ENCODE measurements at places on chromosomes 16 and 17.

DNA sequence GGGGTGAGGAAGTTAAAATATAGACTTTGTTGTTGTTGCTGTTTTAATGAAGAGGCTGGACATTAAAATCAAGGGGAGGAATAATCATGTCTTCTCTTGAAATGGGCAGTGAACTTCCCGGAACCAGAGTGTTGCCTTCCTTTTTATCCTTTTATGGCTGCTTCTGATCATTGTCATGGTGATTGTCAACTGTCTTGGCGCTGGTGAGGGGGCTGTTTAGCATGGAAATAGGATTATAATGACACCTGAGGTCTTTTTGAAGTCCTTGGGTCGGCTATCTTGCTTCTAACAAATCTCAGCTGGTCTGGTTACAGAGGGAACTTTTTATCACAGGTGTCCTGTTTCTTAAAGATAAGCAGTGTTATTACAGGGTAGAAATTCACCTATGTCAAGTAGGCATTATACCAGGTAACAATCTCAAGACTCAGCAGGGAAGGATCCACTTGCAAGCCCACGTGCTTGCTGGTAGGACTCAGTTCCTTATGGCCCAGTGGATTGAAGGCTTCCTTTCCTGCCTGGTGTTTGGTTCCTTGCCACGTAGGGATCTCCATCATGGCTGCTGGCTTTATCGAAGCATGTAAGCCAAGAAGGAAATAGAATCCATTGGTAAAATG, 349.3 kb downstream of the WWOX start:
- no peak for DNase-seq

GRCh38 chr16:49490321-49490705, 116.7 kb downstream of the C16orf78 start:
- no peak for DNase-seq

DNA sequence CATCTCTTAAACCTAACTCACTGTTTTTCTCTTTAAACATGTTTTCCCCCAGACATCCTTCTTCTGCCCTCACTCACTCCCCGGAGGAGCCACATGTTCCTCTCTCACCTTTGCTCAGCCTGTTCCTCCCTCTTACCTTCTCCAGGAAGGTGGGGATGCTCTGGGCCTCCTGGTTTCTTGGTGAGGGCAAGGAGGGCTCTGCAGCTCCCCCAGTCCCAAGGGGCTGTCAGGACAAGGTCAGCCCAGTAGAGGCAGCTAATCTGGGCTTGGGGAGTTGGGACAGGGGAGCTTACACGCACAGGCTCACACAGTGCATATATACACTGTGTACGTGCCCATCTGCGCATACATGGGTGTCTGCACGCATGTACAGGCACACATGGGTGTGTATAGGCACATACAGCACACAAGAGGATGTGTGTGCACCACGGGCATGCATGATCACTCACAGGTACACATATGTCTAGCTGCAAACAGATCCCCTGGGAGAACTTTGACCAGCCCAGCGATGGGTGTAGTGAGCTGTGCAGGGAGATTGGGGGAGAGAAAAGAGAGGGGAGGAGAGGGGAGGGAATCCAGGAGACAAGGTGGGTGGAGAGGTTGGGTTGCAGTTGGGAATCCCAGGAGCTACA, 28.6 kb upstream of the SPNS3 start:
- DNase-seq = no peak

DNA sequence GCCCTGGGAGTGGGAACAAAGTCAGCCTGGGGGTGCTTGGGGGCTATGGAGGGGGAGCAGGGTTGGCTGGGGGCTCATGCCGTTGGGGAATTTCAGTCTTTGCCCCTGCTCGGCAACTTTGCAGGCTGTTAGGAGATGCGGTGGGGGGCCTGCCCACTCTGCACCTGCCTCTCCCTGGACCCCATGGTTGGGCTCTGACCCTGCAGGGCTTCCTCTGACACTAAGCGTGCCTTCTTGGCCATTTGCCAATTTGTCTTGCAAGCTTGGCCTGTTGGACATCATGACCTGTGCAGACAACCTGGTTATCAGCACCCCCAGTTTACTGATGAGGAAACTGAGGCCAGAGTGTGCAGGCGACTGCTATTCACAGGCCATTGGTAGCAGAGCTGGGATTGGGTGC, 14.6 kb downstream of the ADCY7 start:
- no peak for DNase-seq

- DNase-seq = no peak
Observed at GRCh38 chr17:43547659-43548256, 1.6 kb upstream of the ETV4 start.

- DNase-seq = no peak
Observed at GRCh38 chr16:77048085-77048484, 142.9 kb upstream of the MON1B start.

GRCh38 chr17:5598457-5598856, 14.1 kb upstream of the NLRP1 start:
- DNase-seq = no peak

DNA sequence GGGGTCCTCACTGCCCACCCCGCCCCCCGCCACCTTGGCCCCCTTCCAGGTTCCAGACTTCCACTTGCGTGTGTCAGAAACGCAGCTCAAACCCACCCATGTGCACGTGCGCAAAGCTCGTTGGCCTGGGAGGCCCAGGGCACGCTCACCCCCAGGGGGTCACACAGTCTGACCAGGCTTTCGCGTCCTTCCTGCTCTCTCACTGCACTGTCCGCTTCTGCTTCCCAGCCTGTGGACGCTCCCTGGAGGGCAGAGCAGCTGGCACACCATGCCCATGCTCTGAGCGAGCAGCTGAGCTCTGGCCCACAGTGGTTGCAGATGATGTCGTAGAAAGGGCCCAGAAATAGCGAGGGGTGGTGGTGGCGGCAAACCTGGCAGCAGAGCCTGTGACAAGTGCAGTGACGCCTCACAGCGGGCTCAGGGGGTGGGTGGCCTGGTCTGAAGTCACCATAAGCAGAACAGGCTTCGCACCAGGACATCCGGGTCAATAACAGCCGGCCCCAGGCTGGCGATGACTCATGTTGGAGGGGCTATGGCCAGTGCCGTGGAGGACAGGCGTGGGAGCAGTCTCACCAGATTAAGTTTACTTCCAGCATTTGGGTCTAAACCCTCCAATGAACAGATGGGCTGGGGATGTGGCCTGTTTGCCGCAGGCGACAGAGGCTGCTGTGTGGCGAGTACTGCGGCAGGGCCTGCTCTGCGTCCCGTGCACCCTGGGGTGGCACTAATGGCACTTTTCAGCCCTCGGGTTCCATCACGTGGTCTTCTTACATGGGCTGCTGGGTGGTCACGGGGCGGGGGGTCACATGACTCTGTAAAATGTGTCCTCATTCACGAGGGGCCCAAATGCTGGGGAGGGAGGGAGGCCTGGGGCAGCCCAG, 49.0 kb downstream of the NT5M start:
- no peak for DNase-seq

- no peak for DNase-seq
Observed at GRCh38 chr17:12402963-12403622, 262.6 kb upstream of the MYOCD start.

- peak; percentile 67 for DNase-seq
Observed at GRCh38 chr17:78748730-78749317, 33.2 kb downstream of the CYTH1 start.

- no peak for DNase-seq
Observed at GRCh38 chr16:87482266-87482665, 10.6 kb downstream of the ZCCHC14 start.

DNA sequence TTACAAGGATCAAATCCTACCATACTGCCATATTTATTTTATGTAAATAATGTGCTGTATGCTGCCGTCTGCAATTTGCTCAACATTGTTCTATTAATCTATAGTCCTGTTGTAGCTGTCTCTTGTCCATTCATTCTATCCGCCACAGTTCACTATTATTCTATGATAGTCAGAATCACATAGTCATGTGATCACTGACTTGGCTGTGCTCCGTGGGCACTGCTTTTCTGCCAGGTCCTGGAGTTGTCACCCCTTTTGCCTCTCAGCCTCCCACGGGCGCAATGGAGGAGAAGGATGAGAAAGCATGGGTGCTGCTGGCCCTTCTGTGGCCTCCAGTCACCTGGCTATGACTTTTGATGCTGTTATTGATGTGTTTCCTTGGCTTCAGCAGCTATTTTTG, 37.3 kb upstream of the ANKFY1 start:
- DNase-seq = peak; percentile 82

DNA sequence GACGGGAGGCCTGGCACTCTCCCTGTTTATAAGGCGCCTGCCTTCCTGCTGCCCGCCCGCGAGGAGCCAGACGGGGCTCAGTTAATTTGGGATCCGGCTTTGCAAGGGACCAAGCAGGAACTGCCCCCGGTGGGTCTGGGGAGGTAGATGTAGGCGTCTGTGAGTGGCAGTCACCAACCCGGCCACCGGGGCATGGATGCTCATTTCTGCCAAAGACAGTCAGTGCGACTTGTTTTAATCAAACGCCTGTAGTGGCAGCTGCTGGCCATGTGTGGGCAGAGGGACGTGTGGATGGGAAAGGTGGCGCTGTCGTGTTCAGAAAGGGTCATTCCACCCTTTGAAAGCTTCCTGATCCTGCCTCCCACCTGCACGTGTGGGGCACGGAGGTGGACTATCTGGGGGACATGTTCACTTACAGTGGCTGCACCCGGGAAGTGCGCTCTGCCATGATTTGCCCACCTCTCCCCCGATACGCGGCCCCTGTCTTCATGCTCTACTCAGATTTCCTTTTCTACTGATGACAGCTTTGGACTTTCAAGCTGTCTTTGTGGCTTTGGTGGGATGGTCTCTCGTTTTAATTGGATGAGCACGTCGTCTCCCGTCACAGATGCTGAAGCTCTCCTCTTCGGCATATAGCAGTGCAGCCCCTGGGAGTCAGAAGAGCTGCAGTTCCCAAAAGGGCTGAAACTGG, 60.3 kb upstream of the CIBAR2 start:
- no peak for DNase-seq

DNA sequence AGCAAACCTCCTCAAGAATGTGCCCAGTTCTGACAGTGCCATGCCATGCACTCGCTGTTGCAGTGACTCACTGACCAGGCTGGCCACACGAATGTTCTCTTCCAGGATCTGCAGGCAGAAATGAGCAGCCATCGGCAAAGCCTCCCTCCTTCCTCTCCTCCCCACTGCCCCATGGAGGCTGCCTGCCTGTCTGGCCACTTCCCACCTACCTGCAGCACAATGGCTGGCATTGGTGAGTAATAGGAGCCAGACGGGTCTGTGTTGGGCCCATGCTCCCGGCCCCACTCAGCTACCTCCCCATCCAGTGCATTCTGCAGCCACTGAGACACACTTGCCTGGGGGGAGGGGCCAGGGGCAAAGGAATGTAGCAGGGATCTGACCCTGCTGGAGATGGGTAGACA, 2.8 kb upstream of the MATCAP1 start:
- no peak for DNase-seq

DNA sequence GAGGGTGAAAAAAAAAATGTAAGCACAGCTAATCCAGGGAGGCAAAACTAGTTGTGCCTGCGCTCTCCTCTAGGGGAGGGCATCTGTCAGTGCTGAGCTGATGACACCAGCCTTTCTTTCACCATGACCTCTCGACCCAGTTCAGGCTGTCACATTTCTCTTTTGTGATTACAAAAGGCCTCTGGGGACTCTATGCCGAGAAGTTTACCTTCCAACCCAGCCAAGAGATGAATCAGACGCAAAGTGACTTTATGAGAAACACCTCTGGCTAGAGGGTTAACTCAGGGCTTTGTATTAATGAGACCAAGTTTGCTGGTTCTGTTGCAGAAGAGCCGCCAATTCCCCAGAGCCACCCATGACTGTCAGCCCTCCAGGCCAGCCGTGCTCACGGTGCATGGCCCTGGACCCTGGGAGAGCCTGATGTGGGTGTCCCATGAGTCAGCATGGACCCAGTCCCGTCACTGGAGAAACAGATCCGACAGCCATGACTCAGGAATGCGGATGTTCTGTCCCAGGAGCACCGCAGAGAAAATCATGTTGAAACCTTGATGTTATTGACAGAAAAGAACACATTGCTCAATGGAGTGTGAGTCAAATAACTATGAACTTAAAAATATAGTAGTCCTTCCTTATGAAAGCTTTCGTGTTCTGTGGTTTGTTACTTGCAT, 437.2 kb downstream of the HS3ST3B1 start:
- peak; percentile 3 for DNase-seq

- DNase-seq = peak; percentile 48
Observed at GRCh38 chr16:87687126-87687910, 78.5 kb downstream of the KLHDC4 start.

DNA sequence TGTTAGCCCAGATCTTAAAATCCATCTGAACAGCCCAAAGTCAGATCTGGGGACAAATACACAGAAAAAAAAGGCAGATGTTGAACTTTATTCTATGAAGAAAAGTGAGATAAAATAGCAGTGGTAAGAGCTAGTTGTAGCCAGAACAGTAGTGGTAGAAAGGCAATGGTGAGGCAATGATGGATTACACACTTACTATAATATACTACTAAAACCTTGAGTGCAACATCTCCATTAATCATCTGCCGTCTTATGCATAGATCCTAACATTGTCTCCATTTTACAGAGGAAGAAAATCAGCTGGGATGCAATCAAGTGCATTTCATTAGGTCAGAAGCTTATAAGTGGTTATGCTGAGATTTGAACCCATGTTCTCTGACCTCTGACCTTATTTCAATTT, 699.6 kb downstream of the CDH11 start:
- DNase-seq = no peak

- no peak for DNase-seq
Observed at GRCh38 chr17:14469971-14470370, 169.1 kb downstream of the HS3ST3B1 start.

DNA sequence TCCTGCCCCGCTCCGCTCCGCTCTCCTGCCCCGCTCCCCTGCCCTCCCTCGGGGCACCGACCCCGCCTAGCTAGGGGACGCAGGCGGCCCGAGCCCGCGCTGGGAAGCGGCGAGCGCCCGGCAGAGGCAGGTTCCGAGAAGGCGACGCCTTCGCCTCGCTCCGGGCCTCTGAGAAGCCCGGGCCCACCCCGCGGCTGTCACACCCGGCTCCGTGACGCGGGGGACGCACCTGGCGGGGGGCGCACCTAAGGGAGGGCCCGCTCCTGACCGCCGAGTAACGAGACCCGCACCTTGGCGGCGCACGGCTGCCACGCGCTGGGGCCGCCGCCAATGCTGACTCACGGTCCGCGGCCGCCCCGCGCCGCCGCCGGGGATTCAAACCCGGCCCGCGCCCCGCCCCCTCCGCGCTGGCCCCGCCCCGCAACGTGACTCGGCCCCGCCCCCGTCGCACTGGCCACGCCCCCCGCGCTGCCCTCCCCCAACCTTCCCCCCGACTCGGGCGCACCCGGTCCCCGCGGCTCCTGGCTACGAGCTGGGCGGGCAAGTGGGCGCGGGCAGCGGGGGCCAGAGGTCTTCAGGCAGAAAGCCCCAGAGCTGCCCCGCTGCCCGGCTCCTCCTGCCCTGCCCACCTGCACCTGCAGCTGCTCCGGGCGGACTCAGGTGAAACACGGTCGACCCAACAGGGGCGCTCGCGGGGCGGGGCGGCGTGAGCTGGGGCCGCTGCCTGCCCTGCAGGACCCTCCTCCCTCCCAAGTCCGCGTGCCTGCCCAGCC, 27.8 kb downstream of the GNPTG start:
- DNase-seq = no peak

- no peak for DNase-seq
Observed at GRCh38 chr17:55480631-55481315, 30.5 kb downstream of the SMIM36 start.

Data from Ammon's horn (tissue), 1 donor.